ENCODE measurements at places on chromosomes 4 and X.

GRCh38 chrX:64894454-64895038 is 81.7 kb downstream of the ZC4H2 start:
- no peak for DNase-seq

DNA sequence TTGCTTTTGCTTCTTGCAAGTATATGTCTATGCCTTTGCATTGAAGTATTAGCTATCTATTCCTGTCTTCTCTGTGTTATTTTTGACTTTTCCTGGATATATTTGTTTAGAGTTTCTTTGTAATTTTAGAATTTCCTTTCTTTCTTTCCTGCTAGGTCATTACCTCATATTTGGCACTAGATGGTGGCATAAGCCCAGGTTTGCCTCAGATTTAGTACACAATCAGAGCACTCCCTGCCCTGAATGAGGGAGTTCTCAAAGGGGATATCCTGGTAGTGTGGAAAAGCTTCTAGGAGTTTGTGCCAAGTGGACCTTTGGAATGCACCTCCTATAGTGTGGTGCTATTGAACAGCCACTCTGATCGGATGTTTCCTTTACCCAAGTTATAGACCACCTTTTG is 181.6 kb downstream of the UGT8 start:
- DNase-seq = no peak

- DNase-seq = no peak
These were observed 15.1 kb downstream of the LNX1 start for GRCh38 chr4:53576071-53576617.

GRCh38 chrX:48505481-48505880 is 3.3 kb upstream of the PORCN start:
- no peak for DNase-seq

GRCh38 chr4:62118558-62118957 is 918.4 kb downstream of the ADGRL3 start:
- DNase-seq = no peak
